ENCODE measurements at places on chromosomes 16 and 17.
A peak's percentile ranks its signal among the peaks of the same experiment; 100 is the strongest.

- DNase-seq: peak; percentile 24
These were observed 48.0 kb upstream of the CDYL2 start for GRCh38 chr16:80852261-80852872.

DNA sequence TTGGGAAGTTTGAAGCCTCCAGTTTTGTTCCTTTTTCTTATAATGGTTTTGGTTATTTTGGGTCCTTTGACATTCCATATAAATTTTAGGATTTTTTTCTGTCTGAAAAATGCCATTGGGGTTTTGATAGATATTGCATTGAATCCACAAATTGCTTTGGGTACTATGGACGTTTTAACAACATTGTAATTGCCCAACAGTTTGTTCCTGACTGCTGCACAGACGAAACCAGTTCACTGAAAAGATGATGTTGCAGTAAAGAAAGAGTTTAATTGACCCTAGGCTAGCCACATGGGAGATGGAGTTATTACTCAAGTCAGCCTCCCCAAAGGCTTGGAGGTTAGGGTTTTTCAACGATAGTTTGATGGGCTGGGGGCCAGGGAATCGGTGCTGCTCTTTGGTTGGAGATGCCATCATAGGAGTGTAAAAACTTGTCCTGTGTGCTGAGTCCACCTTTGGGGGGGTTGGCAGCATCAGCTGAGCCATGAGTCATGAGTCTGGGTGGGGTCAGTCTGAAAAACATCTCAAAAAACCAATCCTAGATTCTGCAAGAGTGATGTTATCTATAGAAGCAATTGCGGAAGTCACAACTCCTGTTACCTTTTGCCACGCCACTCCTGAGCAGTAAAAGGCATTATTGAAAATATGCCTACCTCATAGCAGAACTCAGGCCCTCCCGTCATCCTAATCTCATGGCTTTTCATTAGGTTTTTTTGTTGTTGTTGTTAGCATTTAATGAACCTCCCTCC, 2.7 kb upstream of the PRSS41 start:
- DNase-seq: no peak

DNA sequence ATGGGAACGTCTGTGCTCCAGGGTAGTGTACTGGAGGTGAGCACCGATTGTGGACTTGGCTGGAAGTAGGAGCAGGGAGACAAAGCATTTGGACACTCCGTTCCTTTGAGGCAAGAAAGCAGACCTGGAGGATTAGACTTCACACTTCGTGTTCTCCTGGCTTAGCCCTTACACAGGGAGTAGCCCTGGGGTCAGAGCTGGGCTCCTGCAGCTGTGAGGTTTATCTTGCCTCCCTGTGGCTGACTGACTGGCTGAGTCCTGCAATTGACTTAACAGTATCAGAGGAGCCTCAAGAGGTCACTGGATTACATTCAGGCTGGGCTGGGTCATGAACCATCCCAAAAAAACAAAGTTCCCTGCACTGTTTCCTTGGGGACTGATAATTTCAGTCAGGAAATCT, 37.1 kb downstream of the MPRIP start:
- no peak for DNase-seq

DNA sequence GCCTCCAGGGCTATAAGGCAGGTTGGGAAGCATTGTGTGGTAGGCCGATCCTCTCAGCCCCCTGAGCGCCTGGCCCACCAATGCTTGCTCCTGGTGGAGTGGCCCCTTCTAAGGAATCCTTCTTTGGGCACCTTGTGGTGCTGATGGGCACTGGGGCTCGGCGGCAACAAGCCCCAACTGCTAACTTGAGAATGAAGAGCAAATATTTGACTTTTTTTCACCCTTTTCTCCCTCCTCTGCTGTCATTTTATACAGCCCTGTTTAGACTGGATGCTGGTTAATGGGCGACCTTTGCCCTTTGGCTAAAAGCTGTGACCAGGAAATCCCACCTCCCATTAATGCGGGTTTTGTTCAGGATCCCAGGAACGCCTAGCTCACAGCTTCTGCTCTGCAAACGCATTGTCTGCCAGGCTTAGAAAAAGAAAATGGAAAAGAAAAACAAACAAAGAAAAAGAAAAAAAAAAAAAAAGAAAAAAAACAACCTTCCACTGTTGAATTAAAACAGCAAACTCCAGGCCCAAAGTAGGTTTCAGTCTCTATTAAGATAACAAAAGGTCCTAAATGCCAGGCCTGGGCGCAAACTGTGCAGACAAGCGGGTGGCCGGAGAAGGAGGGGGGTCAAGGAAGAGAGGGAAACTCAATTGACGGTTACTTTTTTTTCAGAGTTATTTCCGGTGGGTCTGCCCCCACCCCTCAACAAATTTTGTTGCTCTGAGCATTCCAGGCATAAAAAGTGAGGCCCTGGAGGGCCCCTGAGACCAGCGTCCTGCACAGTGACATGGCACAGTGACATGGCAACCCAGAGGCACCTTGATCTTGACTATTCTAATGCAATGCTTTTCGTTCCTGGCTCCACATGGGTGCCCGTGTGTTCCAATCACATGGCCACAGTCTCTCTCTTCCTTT, 301.4 kb downstream of the MAF start:
- DNase-seq: no peak

- no peak for DNase-seq
These were observed 6.8 kb downstream of the OR1F1 start for GRCh38 chr16:3194792-3195191.

DNA sequence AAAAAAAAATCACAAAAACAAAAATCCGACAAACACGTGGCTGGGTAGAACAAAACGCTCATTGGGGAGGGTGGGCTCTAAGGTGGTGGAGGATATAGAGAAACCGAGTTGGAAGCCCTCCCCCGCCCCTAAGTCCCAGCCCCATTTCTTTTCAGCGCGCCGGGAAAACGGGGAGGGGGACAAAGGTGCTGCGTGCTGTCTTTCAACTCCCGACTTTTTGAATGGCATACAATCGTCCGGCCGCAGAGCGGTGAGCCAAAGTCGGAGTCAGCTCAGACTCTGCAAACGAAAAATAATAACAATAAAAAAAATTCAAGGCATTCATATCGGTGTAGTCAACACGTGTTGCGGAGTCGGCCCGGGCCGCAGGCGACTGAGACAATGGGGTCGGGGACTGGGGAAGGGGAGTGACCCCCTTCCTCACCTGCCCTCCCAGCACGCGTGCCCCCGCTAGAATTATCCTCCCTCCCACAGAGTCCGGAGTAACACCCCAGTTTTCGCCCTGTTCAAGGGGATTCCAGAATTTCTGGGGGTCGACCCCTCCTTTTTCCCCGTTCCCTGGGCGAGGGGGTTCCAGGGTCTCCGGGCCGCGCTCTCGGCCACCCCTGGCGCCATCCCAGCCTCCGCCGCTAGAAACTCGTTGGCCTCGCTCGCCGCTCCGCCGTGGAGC, 1.7 kb upstream of the IGF2BP1 start:
- DNase-seq: peak; percentile 22

- no peak for DNase-seq
These were observed 171.1 kb downstream of the ABCC12 start for GRCh38 chr16:47984669-47985068.

- DNase-seq: no peak
These were observed 17.0 kb downstream of the BCL7C start for GRCh38 chr16:30876867-30877266.

- DNase-seq: no peak
These were observed 45.4 kb upstream of the TMEM132E start for GRCh38 chr17:34533806-34534527.

DNA sequence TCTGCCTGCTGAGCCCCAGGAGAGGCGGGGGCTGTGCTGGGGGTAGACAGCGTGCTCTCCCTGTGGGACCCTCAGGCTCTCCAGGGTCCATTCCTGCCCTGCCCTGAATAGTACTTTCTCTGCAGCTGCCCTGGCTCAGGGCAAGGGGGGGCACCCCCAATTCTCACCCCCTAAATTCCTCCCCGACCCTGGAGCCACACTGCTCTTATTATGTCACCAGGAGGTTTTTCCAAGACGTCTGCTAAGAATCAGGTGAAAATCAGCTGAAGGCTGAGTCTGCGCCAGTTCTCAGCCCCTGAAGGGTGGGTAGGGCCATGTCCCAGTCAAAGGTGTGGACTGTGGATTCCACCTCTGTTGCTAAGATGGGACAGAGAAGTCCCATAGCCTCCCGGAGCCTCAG, 49.9 kb upstream of the MAP3K14 start:
- no peak for DNase-seq

DNA sequence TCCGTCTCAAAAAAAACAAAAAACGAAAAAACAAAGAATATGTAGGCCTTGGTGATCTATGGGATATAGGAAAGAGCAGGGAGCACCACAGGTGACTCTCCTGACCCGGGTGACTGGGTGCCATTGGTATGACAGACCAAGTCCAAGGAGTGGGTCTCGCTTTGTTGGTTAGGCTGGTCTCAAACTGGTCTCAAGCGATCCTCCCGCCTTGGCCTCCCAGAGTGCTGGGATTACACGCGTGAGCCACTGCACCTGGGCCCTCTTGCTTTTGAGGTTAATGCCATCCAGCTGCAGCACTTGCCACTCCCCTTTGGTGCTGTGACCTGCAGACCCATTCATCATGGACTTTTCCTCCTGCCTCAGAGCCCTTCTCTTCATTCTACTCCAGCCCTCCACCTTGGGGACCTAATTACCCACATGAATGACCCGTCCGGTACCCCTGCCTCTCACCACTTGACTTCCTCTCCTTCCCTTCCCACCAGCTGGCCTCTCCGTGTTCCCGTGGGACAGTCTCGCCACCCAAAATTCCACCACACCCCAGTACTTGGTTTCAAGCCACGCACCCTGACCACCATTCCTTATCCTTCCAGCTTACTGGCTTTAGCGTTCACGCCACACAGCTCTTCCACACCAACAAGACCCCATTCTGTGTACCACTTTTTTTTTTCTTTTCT, 3.2 kb upstream of the UBE2G1 start:
- no peak for DNase-seq

GRCh38 chr16:2079311-2079800, 31.6 kb downstream of the TSC2 start:
- DNase-seq: no peak

DNA sequence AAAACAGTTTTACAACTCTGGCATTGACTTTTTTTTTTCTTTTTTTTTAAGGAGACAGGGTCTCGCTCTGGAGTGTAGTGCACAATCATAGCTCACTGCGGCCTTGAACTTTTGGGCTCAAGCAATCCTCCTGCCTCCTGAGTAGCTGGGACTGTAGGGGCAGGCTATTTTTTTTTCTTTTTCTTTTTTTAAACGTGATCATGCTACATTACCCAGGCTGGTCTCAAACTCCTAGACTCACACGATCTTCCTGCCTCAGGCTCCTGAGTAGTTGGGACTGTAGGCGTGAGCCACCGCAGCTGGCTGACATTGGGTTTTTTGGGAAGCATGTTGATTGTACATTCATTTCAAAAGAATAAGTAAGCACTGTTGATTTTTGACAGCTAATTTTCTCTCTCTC, 32.1 kb downstream of the TNRC6A start:
- DNase-seq: no peak
